ENCODE measurements at places on chromosomes 4 and X.

- peak; percentile 9 for DNase-seq
Measured at GRCh38 chr4:172786039-172786792, 382.4 kb upstream of the GALNT7 start.

DNA sequence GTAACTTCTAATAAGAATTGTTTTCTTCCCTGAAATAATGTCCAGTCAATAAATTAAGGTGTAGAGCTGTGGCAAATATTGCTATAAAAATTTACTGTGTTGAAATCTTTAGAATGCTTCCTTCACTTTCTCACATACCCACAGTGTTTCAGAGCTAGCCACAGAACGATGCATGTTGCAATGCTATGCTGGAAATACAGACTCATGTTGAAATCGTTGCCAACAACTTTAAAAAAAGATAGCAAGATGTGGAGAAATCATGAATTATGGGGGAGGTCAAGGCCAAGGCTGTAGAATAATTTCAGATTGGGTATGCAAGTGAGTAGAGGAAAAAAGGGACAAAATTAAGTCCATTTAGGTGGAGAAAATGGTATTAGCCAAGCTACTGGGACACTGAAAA is 204.8 kb downstream of the VEGFC start:
- DNase-seq = peak; percentile 71

DNA sequence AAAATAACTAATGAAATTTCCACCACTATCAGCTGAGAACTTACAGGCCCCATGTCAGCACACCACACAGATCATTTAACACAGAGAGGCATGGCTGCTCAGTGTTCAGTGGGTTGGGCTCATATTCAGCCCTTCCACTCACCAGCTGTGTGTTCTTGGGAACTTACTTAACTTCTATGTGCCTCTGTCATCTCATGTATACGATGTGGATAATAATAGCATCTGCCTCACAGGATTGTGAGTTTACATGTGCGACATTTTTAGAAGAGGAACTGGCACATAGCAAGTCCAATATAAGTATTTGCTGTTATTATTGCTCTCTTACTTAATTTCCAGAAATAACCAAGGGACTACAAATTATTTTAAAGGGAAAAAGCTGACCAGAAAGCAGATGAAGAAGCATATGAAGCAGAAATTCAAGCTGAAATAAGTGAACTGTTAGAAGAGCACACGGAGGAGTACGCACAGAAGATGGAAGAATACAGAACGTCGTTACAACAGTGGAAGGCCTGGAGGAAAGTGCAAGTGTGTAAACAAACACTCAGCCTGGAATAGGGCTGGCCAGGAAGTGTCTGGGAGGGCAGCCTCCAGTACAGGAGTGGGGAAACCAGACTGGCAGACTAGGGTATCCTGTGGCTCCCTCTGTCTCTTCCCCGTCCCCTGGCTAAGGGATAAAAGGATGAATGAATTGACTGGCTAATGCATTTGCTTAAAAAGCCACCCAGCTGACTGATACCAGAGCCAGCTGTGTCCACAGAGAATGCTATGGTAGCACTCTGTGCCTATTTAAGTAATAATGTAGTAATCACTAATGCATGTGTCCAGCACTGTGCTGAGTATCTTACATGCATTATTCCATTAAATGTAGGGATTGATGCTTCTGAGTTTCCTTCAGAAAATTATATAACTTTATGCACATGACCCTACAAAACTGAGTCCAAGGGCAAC is 67.1 kb downstream of the CC2D2A start:
- DNase-seq = no peak

DNA sequence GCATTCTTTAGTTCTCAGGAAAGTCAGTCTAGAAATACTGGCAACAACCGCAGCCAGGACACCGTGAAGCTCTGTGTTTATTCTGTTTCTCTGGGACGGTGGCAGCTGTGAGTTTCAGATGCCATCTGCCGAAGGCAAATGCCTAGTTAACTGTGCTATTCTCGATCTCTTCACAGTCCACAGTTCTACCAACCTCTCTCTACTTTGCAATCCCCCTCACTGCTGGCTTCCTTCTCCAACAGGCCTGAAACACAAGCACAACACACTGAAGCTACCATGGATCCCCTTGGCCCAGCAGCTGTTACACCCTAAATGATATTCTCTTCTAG is 118.8 kb downstream of the ZNF827 start:
- DNase-seq = no peak

DNA sequence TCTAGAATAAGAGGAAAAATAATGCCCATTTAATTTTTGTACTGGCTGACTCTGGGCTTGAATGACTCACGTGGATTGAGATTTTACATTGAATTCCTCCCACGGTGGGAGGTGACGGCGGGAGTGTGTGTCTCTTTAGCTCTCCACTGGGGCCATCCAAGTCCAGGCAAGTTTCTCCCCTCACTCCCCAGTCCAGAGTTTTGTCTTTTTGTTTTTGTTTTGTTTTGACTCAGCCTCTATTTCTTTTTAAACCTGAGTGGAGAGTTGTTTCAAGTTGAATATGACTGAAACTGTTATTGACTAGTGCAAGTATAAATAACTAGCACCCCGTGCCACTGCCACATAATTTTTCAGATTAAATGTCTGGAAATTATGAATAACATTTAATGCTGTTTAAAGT is 13.6 kb downstream of the CHST7 start:
- DNase-seq = peak; percentile 74

DNA sequence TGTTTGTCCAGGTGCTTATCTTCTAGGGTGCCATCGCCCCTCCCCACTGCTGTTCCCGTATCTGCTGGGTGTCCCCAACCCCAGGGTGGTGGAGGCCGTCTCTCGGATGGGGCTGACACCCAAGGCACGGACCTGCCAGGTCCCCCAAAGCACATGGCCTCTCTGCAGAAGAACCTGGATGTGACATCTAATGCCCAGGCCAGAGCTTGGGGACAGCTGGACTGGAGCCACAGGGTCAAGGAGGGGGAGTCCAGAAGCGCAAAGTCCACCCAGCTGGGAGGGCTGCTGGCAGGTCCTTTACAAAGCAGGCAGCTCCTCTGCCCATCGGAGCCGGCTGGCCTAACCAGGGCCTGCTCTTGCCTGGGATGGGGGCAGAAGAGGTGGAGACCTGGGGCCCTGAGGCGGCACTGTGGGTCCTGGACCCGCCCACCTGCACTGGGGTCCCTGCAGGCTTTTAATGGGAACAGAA is 751 bp upstream of the DOK7 start:
- no peak for DNase-seq

DNA sequence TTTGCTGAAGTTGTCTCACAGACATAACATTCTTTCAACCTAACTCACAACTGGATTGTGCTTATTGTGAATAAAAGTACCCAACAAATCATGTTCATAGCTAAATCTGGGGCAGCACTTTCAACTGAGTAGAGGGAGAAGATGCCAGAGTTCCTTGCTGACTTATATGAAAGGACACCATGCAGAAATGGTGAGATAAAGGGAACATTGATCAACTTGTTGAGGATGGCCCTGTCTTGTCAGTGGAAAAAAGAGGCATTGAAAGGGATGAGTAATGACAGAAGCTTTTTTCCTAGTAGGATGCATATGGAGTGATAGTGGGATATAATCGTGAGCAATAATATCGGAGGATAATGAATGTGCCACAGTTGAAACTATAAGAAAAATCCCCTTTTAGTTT is 221.7 kb downstream of the ARHGAP24 start:
- no peak for DNase-seq

DNA sequence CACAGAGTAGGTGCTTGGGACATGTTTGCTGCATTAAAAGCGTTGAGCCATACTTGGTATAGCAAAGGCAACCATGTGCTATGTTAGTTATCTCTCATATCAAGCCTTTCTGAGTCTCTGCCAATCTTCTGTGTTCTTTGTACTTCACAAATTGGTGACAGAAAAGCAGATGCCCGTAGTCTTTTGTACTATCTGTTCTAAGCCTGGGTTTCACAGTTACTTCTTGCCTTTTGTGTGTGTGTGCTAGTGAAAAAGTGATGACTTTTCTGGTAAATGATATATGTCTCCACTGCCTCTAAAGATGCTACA is 16.1 kb upstream of the KLHL2 start:
- no peak for DNase-seq

- peak; percentile 57 for DNase-seq
Measured at GRCh38 chr4:186192066-186192612, 772 bp downstream of the CYP4V2 start.

DNA sequence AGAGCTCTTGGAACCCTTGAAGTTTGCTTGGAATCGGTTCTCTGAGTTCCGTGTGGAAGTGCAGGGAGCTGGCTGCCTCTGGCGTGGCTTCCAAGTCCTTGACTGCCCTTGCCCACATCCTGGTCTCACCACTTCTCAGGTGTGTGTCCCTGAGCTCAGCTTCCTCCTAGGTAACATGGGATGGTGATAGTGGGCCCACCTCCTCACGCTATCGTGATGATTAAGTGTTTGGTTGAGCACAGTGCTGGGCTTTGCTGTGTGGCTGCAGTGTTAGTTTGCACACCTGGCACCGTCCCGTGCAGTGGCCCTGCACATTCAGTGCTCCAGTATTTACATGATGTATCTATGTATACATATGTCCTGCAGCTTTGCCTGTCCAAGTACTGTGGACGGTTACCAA is 81.5 kb downstream of the CLDN34 start:
- DNase-seq = no peak

GRCh38 chr4:70138751-70139150 is 15.3 kb upstream of the PRR27 start:
- DNase-seq = no peak

GRCh38 chr4:181677621-181678020 is 565.6 kb upstream of the TENM3 start:
- DNase-seq = no peak

GRCh38 chr4:74848774-74849173 is 54.5 kb upstream of the BTC start:
- DNase-seq = no peak

- DNase-seq = no peak
Measured at GRCh38 chrX:42247241-42247640, 323.9 kb upstream of the CASK start.

DNA sequence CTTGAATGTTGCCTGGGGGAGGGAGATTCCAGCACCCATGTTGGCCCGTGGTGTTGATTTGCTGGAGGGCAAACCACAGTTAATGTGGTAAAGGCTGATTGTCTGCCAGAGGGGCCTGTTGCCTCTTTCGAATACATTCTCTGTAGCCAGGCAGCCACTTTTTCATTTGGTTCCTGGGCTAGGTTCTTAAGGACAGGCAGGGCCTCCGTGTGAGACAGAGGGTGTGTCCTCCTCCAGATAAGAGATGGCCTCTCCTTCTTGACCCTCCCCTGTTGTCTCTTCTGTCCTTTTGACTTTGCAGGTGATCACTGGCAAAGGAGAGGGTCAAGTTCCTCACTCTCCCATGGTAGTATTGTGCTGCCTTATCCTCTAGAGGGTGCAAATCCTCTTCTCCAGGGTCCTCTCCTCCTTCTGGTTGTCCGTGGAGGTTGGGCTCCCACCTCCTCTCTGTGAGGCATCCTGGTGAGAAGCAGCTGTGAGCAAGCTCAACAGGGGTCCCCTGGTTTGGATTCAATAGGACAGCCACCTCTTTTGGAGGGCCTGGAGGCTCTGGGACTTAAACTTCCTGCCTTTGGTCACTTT is 44.9 kb downstream of the ZNF182 start:
- DNase-seq = peak; percentile 3

GRCh38 chr4:157889788-157890187 is 283.0 kb downstream of the GASK1B start:
- no peak for DNase-seq

- DNase-seq = no peak
Measured at GRCh38 chrX:45830343-45830742, 629.7 kb upstream of the DIPK2B start.

DNA sequence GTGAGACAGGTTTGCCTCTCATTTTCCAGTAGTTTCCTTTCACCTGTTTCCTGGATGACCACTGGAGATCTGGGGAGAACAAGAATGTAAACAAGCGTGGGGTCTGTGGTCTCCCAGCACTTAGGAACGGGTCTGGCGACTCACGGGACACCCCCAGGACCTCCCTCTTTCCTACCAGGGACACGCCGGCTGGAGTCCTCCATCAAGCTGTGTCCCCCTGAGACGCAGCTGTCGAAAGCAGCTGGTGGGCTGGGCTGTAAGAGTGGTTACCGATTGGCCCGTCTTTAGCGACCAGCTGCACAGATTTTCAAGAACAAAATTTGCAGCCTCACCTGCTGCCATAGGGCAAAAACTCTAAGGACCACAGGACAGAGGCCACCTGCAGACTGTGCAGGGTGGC is 11.9 kb downstream of the LRPAP1 start:
- no peak for DNase-seq

- DNase-seq = peak; percentile 34
Measured at GRCh38 chr4:66372706-66373105, 702.4 kb upstream of the EPHA5 start.

DNA sequence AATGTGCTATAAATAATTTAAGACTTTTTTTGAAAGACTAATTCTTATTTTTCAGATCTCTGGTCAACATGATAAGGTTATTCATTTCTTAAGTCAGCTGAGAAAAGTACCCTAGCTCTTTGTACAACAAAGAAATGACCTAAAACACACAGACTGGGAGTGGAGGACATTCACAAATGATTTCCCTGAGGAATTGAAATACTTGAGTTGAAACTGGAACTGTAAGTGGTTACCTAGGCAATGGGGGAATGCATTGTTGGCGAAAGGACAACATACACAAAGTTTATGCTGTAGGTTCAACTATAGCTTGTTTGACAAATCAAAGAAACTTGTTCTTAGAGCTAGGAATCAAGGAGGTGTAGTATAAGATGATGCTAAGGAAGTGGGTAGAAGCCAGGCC is 915.5 kb downstream of the FAT4 start:
- DNase-seq = no peak

GRCh38 chrX:24479924-24480323 is 14.8 kb downstream of the PDK3 start:
- no peak for DNase-seq

- DNase-seq = no peak
Measured at GRCh38 chr4:140117947-140118346, 36.0 kb downstream of the MAML3 start.

GRCh38 chrX:134315866-134316265 is 78.9 kb downstream of the CCDC160 start:
- DNase-seq = no peak

- DNase-seq = no peak
Measured at GRCh38 chr4:114613560-114613959, 15.0 kb downstream of the UGT8 start.

GRCh38 chr4:174714393-174715211 is 114.4 kb downstream of the GLRA3 start:
- DNase-seq = peak; percentile 39

DNA sequence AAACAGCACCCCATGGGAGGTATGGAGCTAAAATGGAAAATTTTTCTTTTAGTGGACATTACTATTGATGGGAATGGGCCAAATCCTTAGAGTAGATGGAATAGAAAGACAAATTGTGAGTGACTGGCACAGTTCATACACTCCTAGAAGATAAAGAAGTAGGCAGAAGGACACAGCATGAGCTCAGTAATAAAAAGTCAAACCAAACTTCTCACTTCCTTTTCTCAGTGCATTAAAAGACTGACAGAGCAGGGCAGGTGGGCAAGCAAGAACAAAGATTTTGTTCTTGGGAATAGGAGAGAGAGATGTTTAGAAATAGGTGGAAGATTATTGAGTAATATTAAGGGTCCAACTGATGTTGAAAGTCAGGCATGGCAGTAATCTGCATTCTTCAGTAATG is 132.5 kb downstream of the ATP10D start:
- DNase-seq = no peak

GRCh38 chr4:119057417-119057816 is 78.2 kb upstream of the MYOZ2 start:
- no peak for DNase-seq
